ENCODE measurements at places on chromosomes 6 and 20.

DNA sequence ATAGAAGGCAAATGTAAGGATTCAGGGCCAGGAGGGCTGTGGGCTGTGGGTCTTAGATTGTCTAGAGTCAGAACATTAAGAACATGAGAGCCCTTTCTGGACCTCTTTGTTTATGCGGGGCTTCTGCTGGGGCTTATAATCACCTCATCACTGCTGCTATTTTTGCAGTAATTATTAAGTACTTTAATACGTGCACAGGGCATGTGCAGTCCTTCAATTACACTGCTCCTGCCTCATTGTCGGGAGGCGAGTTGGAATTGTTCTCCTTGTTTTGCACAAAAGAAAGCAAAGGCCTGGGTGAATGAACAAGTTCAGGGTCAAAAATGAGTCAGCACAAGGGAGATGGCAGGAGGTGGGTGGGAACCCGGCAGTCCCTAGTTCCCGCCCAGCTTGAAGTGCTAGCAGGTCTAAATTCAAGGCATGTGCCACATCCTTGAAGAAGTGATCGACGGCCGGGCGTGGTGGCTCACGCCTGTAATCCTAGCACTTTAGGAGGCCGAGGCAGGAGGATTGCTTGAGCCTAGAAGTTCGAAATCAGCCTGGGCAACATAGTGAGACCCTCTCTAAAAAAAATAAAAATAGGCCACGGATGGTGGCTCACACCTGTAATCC lies 34.4 kb upstream of the PTPN1 start:
- no peak for DNase-seq

DNA sequence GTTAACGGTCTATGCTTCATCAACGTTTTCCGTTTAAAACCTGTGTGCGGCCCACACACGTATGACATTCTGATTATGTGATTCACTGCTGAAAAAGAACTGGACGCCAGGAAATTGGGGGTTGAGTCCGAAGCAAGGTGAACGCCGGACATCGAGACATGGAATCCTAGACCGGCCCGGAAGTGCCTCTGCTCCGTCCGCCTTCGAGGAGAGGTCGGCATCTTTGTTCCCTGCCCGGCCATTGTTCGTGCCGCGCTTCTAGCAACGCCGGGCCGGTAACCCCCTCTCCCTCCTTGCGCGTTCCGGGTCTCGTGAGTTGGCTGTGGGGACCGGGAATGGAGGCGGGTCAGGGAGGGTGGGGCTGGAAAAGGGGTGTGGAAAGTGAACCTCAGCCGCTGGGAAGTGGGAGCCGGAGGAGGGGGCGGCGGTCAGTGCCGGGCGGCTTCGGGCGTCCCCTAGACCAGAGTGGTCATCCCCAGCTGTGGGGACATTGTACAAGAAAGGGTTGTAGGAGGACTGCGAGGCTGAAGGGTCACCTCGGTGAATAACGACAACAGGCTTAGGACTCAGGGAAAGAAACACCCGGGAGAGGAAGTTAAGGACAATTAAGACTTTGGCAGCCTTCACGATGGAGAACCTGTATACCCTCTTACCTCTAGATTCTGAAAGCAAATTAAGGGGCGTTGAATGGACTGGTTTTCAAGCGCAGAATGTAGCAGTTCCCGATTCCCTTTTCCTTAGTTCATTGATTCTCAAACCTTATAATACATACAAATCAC lies at the start of gene ZSCAN9:
Gene ZSCAN9 (plus strand): TSS at position 220 of the 779 bp plus-strand sequence. CDS start 1,810 bp downstream, outside the sequence.
- DNase-seq, result peak; percentile 86

GRCh38 chr6:132746048-132746447 lies 11.7 kb downstream of the VNN2 start:
- DNase-seq, result peak; percentile 1

- DNase-seq, result peak; percentile 32
Measured at GRCh38 chr6:133099573-133099972, 141.6 kb upstream of the EYA4 start.

- DNase-seq, result no peak
Measured at GRCh38 chr6:42664718-42665117, 57.7 kb downstream of the PRPH2 start.

DNA sequence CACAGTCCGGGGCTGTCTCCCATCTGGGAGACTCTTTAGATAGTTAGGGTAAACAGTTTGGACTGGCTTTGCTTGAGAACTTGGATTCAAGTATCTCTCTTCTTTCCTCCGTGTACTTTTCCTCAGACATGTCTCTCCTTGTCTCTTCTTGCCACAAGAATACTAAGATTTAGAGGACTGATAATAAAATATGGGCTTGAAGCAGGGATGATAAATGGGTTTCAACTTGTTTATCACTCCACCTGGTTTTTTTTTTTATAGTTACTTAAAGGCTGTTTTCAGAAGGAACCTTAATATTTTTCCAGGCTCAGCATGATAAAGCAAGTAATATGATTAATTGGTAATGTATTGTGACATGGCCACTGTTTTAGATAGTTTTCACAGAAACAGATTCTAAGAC lies 40.9 kb upstream of the KIF13A start:
- no peak for DNase-seq

GRCh38 chr20:61478094-61478493 lies 226.0 kb downstream of the CDH4 start:
- DNase-seq, result peak; percentile 16

DNA sequence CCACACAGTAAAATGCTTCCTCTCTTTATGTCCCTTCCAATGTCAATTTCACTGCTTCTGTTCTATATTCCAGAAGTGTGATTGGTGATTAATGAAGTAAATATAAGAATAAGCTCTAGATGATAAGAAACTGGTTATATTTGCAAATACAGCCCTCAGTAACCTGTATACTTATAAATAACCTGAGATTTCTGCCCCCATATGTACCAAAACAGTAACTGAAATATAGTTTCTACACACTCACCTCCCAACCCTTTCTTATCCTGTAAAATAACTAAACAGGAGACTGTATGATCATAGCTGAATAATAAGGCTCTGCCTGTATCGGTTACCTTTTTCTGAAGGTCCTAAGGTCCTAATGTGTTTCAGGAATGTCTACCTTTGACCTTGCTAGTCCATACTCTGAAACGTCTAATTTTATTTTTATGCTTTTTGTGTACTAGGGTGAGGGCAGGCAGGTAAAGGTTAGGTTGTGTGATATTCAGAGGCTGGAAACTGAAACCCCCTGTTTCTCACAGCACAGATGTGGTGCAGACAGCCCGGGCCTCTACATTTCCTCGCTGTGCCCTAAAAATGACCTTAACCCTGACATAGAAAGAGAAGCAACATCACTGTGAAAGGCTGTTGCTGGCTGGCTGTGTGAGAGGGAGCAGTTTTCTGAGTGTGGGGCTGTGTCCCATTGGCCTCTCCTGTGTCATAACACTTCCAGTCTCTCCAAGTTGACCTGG lies 378.8 kb downstream of the CENPW start:
- DNase-seq, result no peak

DNA sequence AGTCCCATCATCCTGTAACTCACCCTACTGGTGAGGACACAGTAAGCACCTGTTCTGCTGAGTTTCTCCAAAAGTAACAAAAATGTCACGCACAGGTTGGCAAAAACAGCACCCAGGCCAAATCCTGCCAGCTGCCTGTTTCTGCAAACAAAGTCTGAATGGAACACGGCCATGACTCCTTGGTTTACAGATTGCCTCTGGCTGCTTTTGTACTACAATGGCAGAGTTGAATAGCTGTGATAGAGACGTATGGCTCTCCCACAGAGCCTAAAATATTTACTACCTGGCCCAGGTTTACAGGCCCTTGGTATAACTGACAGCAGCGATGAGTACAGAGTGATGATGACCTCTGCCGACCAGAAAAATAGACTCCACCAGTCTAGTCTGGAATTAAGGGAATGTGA lies 52.6 kb downstream of the CNKSR3 start:
- DNase-seq, result no peak

- DNase-seq, result no peak
Measured at GRCh38 chr20:17693444-17694001, 6.2 kb upstream of the BANF2 start.

GRCh38 chr20:35305682-35306556 lies 13.7 kb upstream of the FAM83C start:
- DNase-seq, result peak; percentile 99

GRCh38 chr6:111971181-111971841 lies 82.6 kb upstream of the CCN6 start:
- peak; percentile 49 for DNase-seq

- DNase-seq, result no peak
Measured at GRCh38 chr6:6866656-6867403, 240.9 kb upstream of the RREB1 start.

DNA sequence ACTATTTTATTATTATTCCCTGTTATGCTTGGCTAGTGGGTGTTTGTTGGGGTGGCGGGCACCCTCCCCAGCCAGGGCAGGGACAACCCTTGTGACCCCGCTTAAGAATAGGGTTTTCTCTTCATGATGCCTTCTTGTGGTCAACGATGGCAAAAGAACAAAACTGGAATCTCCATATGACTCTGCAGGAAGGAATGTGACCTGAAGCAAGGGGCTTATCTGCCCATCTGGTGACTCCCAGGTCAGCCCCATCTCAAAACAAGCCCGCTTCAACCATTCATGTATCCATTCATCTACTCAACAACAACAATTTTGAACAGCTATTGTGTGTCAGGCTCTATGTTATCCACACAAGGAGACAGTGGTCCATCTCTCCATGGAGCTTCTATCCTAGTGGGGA lies 30.9 kb upstream of the TGM6 start:
- DNase-seq, result peak; percentile 29

- DNase-seq, result peak; percentile 64
Measured at GRCh38 chr6:45915780-45916468, 99.7 kb downstream of the CLIC5 start.

DNA sequence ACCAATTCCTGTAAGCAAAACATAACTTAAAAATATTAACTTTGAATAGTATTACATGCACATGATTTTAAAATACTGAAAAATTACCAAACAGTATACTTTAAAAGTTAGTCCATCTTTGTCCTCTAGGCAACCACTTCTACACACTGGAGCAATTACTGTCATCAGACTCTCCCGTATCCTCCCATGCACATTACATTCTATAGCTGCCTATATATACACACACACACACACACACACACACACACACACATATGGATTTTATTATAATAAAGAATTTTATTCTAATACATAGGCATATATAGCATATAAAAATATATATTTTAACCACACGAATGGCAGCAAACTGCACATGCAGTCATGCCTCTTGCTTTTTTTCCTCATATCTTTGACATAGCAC lies 8.2 kb downstream of the REV3L start:
- no peak for DNase-seq

DNA sequence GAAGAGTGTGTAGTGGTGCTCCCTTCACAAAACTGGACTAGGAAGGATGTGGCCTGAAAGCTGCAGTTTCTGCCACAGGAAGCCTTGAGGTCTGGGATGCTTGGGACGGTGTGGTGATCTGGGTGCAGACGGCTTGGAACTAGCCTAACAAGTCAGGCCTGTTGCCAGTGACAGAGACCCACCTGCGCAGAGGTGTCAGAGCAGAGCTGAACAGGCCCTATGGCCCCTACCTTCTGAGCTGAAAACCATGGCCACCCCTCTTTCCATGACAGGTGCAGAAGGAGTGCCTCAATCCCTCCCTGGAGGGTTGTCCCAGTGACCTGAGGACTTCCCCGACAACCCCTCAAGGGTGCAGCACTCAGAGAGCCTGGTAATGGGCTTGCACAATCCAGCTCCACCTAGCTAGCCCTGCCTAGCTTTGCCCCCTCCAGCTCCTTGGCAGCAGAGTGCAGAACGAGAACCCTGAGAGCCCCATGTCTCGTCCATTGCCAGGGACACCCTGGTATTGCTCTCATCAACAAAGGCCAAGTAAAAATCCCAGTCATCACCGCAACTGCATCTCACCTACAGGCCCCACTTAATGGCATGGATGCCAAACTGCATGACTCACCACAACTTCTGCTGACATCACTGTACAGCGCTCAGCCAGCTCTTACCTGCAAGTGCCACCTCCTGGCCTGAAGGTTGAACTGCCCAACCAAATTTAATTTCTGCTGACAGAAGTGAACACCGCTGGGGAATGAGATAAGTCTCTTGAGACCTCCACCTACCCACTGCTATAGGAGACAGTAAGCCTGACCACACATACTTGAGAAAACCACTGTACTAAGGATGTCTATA lies 563.1 kb downstream of the TFAP2A start:
- peak; percentile 3 for DNase-seq

DNA sequence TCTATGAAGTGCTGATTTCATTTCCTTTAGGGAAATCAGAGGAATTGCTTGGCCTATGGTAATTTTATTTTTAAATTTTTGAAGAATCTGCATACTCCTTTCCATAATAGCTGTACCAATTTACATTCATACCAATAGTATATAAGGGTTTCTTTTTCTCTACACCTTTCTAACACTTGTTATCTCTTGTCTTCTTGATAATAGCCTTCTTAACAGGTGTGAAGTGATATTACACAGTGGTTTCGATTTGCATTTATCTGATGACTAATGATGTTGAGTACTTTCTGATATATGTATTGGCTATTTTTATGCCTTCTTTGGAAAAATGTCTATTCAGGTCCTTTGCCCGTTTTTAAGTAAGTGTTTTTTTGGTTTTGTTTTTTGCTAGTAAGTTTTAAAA lies 40.8 kb downstream of the SMAP1 start:
- no peak for DNase-seq

- peak; percentile 63 for DNase-seq
Measured at GRCh38 chr20:51043811-51044210, 20.9 kb upstream of the KCNG1 start.

DNA sequence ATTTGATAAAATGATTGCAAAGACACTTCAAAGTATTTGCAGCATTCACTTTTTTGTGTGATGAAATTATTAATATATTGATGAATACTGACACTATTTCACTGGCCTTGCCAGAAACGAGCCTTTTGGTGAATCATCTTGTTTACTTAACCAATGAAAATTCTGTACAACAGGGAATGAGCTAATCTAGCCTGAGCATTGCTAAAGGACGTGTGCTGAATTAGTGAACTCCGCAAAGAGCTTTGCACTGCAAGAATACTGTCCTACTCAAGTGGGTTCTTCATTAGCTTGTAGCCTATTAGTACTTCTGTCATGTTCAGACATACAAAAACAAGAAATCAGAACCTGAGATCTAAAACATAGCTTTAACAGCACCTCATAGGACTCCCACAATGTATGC lies 172.0 kb upstream of the NRSN1 start:
- no peak for DNase-seq

DNA sequence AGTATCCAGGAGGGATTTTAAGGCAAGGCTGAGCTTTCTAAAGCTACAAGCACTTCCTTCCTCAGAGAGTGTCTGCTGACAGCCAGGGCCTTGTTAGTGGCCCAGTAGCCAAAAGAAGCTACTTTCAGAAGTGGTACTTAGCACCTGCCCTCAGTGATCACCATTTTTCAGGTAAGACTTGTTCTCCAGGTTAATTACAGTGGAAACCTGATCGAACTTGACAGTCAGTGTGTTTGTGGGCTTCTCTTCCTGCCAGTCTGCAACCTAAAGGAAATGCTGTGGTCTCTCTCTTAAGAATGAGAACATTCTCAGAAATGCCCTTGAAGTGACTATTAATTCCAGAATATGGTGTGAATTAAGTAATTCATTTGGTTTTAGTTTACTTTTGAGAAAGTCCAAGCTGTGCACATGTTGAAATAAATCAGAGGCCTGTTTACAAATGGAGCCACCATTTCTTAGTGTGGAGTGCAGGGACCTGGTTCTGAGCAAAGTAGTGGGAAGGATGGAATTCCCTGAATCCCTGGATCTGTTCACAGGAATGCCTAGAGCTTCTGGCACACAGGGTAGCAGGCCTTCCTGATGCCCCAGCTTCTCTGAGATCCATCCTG lies 185.3 kb upstream of the AGPAT4 start:
- DNase-seq, result peak; percentile 88

All from AG10803 (cell line).